Sigmoid colon (tissue), 7 donors: ENCODE measurements at places on chromosomes 5 and 9. TPM values are rescaled to one million over a fixed set of nuclear protein-coding genes. Genes with fewer than 3 reads are reported as not detected.

DNA sequence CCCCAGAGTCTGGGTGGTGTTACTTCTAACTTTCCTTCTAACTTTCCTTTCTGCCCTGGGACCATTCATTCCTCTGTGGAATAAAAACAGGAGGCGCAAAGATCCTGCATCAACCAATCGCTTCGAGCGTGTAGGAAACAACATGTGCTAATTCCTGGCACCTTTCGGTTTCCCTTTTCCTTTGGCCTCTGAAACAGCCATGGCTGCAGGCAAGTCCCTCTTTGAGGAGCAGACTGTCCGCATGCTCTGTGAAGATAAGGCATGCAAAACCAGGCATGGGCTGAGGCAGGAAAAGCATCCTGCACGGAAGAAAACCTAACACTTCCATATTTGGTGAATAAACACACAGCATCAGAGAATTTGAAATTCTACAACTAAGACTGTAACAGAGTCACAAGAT, 128.3 kb downstream of the HSD17B3 start:
- no peaks in the 10 kb centered on the region for H3K36me3 ChIP-seq
- H3K4me3 ChIP-seq, result no peak overlapping the region
- no peaks in the 10 kb centered on the region for H3K27me3 ChIP-seq
- no peak overlapping the region for H3K27ac ChIP-seq

BRINP1 gene
- 0.27 TPM for total RNA-seq

DNA sequence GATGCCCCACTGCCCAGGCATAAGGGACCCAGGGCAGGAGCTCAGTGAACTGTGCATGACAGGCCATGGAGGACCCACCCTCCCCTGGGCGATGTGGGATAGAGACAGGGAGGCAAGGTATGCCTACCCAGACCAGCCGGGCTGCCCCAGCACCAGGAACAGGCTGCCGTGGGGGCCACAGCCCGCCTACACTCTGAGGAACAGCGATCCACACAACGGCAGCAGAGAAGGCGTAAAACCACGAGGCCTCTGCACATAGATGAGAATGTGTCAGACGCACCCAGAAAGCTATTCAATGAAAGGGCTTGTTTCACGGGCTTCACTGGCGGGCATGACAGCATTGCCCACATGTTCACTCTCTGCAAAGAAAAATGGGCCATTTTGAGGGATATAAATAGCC, 49.5 kb downstream of the SEMA4D start:
- no peaks in the 10 kb centered on the region for H3K4me1 ChIP-seq
- no peaks in the 10 kb centered on the region for H3K27me3 ChIP-seq
- H3K27ac ChIP-seq, result no peak overlapping the region
- no peaks in the 10 kb centered on the region for H3K36me3 ChIP-seq
- no peak overlapping the region for H3K4me3 ChIP-seq
- no peak for DNase-seq

DNA sequence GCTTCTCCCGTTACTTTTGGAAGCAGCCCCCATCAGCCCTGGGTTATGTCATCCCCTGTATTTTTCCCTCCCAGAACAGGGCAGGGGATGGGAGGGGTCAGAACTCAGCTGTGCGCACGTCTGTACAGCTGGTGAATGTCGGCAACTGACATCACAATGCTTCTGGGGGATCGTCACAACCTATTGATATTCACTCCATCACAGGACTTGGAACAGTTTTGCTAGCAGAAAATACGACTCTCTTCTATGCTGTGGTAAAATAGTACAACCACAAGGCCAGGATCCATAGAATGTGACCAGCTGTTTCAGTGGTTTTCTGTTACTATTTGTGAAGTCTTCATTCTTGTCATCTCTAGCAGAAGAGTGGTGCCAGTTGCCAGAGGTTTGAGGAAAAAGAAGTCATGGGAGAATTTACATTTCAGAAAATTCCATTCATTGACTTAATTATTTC, 77.1 kb upstream of the KLF4 start:
- H3K27ac ChIP-seq, result no peak overlapping the region
- no peak overlapping the region for H3K4me3 ChIP-seq
- H3K4me1 ChIP-seq, result no peaks in the 10 kb centered on the region
- no peaks in the 10 kb centered on the region for H3K36me3 ChIP-seq

DNA sequence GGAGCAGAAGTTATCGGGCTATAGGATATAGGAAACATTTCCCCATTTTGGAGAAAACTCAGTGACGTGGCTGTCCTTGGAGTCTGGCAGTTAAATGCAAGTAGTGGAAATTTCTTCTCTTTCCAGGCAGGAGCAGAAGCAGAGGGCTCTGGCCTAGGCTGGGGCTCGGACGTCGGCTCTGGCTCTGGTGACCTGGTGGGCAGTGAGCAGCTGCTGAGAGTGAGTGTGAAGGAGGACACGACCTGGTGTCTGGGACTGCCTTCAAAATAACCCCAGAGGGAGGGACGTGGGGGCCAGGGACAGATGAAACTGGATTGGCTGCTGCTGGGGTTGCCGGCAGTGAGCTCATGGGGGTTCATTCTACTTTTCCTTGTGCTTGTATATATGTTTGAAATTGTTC, 79.5 kb downstream of the COL15A1 start:
- no peaks in the 10 kb centered on the region for H3K27me3 ChIP-seq
- H3K4me1 ChIP-seq, result no peaks in the 10 kb centered on the region
- H3K4me3 ChIP-seq, result no peak overlapping the region

- peaks cover 59% of the 10 kb centered on the region for H3K4me1 ChIP-seq
- H3K4me3 ChIP-seq, result no peak overlapping the region
- peak; percentile 81 for DNase-seq
- H3K36me3 ChIP-seq, result no peaks in the 10 kb centered on the region
- no peak overlapping the region for H3K27ac ChIP-seq
Measured at GRCh38 chr9:121718084-121718483, 66.7 kb downstream of the DAB2IP start.

DNA sequence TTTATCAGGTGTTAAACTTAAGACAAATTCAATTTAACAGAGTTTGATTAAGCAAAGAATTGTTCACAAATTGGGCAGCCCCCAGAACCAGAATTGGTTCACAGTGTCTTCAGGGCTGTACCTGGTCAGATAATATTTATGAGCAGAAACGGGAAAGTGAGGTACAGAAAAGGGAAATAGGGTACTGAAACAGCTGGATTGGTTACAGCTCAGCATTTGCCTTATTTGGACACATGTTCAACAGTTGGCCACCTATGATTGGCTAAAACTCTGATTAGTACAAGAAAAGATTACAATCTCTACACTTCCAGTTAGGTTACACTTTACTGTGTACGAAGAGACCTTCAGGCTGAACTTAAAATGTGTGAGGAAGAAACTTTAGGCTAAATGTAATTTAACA, 18.7 kb downstream of the LRRC70 start:
- H3K27ac ChIP-seq, result no peak overlapping the region
- DNase-seq, result no peak
- peaks cover 15% of the 10 kb centered on the region for H3K36me3 ChIP-seq
- no peak overlapping the region for H3K4me3 ChIP-seq

DNA sequence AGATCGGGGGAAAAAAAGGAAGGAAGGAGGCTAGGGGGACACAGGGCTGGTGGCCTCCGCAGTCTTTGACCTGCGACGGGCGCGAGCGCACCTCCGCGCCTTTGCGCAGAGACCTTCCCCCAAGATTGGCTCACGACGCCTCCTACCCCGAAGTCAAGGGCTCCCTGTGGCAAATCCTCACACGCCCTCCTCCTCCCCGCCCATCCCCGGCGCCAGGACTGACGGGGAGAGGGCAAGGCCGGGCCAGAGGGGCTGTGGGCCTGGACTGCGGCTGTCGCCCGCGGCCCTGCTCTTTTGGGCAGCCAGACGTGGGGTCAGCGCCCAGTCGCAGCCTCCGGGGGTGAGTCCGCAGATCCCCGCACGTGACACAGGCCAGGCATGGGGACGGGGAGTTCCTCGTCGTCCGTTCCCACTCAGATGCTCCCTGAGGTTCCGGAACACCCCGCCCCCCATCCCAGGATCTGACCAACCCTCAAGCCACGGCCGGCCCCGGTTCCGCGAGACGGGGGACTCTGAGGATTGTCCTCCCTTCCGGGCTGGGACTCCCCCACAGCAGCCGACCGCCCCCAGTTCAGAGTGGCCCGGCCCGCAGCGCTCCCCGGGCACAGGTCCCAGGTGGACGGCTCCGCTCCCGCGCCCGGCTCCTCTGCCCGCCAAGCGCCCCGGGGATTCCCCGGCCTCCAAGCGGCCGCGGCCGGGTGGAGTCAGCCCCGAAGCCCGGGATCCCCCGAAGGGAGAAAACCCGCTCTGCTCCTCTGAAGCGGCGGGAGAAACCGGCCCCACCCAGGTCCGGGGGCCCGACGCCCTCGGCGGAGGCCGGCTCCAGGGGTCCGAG, 543 bp upstream of the ANKRD33B start:
- peak overlapping the region; percentile 63 for H3K27ac ChIP-seq
- H3K4me3 ChIP-seq, result peak overlapping the region; percentile 52
- H3K4me1 ChIP-seq, result peaks cover 42% of the 10 kb centered on the region
- peaks cover 38% of the 10 kb centered on the region for H3K27me3 ChIP-seq
- H3K36me3 ChIP-seq, result no peaks in the 10 kb centered on the region
- peak; percentile 82 for DNase-seq

DNA sequence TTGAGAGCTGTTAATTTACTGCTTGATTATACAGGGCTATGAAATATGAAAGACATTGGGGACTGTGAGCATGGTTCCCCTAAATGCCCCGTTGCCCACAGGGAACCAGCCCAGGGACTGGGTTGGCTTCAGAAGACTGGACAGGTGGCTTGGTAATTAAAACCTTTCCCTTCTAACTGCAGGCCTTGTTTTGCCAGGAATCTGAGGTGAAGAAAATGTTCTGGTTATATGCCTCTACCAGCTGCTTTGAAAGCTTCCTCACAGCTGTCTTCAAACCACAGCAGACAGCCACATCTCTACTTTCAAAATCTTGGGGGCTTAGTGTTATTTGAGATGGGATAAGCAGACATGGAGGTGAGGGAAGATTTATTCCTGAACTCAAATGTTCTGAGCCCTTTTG, 153.3 kb upstream of the SPRY4 start:
- no peak for DNase-seq
- H3K4me3 ChIP-seq, result no peak overlapping the region
- no peaks in the 10 kb centered on the region for H3K4me1 ChIP-seq
- no peaks in the 10 kb centered on the region for H3K36me3 ChIP-seq

DNA sequence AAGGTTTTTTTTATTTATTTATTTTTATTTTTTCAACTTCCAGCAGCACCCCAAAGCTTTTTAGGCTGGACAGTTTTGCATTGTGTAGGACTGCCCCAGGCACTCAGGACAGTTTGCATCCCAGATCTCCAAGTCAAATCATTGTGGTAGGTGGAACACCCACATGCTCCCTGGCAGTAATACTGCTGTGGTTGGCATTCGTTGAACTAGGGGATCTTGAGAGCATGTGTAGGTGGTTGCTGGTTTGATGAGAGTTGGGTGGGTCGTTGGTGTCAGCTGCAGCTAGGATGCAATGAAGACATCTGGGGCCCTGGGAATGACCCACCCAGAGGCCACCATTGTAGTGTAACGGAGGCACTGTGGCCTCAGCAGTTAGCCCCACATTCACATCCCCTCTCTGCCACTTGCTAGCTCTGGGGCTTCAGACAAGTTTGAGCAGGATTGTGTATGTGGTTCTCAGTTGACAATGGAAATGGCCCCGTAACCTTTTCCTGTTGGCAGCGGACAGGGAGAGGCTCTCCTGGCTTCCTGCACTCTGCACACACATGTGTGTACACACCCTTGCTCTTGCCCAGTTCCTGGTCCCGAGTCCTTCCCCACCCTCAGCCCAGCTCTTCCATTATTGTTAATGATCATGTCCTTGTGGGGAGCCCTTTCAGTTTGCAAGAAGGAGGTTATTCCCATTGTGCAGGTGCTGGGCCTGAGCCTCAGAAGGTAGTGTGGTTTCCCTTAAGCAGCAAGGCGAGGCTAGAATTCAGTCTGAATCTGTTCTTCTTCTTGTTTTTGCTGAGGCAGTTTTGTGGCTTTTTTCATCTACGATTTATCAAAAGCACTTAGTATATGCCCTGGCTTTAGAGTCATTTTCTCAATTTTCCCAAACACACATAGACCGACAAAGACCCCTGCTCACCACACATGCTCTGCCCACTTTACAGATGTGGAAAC, 46.5 kb downstream of the PPARGC1B start:
- peak overlapping the region; percentile 81 for H3K27ac ChIP-seq
- no peaks in the 10 kb centered on the region for H3K27me3 ChIP-seq
- no peak for DNase-seq
- H3K36me3 ChIP-seq, result no peaks in the 10 kb centered on the region

DNA sequence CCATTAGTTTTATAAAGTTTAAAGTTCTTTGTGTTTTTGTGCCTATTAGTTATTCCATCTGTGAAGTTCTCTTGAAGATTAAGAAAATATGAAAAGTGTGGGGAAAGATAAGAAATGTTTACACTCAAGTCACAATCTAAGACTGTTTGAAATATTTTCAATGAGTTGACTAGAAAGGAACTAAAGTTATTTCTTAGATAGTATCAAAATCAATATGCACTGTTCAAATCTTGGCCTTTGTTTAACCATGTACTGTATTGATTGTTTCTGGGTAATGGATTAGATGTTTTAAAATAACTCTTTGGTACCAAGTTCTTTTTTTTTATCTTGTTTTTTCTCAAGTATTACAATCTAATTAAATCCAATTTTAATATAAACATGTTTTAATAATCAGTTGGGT, 46.0 kb downstream of the SMC5 start:
- DNase-seq, result no peak
- no peak overlapping the region for H3K27ac ChIP-seq
- H3K4me3 ChIP-seq, result no peak overlapping the region

- no peak overlapping the region for H3K27ac ChIP-seq
- H3K36me3 ChIP-seq, result no peaks in the 10 kb centered on the region
- DNase-seq, result no peak
Measured at GRCh38 chr5:99314721-99315120, 385.9 kb upstream of the CHD1 start.

DNA sequence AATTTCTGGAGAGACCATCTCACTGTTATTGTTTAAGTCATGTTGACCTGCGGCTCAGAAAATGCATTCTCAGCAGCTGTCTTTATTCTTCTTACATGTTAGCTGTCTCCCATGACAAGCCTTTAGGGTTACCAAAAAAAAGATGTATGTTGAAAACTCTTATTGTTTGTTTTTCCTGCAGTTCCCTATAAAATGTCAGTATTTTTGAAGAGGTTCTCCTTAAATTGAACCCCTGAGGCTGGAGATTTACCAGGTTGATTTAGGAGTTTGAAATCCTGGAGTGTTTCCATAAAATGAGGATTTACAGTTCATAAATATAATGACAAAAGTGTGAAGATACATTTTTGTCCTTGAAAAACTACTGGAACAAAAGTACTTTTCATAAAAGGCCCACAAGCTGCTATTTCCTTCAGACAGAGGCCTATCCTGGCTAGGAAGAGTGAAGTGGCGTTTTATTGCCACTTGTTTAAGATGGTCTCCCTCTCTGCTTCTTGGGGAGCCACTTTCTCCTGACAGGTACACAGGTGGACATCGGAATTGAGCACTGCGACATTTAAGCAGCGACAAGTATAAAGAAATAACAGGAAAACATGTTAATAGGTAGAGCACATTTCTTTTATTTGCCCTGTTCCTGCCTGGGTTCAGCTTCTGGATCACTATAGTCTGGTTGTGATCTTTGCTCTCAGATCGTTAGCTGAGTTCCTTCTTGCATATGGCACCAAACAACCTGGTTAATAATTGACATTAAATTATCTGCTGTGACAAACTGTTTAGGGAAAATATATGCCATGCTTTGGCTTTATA, 344.8 kb upstream of the RPS23 start:
- no peaks in the 10 kb centered on the region for H3K36me3 ChIP-seq
- H3K27me3 ChIP-seq, result no peaks in the 10 kb centered on the region
- H3K27ac ChIP-seq, result no peak overlapping the region
- no peak for DNase-seq

SOX30 gene
- total RNA-seq, result not detected
